ENCODE measurements at places on chromosomes 7 and 10. TPM values are rescaled to one million over a fixed set of nuclear protein-coding genes. Genes with fewer than 3 reads are reported as not detected.

- DNase-seq, result peak; percentile 77
Observed at GRCh38 chr7:99126921-99127553, 16.9 kb downstream of the SMURF1 start.

DNA sequence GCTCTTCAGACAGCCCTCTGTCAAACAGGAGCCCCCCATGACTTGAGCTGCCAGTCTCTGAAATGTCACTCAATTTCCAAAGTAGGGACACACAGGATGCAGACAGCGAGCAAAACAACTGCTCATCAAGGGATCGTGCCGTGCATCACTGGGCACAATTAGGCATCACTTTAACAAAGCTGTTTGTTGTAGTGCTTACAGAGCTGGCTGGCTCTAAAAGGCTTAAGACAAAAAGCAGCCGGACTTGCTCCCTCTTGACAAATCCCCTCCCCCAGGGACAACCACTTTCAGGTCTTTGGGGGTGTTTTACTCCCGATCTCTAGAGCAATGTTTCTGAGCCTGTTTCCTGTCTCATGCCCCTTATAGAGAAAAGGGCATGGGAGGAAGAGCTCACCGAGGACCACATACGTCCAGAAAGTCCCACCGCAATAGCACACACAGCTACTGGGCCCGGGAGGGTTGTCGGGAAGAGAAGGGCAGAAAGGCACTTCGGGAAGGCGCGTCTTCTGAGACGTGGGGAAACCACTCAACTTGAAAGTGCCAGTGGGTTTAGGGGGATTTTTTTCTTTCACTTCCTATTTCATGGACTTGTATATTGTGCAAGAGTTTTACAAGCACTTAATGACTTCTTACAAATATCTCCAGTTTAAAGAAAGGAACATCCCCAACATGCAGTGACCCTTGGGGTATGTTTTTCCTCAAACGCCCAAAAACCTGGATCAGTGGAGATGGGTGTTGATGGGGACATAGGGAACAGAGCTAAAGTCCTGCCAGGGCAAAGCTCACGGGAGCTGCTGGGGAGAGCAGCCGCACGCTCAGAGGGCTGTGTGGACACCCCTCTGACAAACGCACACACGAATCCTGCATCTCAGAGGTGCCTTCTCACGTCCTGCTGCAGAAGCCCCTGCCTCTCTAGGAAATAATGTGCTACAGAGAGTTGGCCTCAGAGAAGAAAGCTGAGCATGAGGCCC, 27.1 kb downstream of the LRRC20 start:
- no peak for DNase-seq

DNA sequence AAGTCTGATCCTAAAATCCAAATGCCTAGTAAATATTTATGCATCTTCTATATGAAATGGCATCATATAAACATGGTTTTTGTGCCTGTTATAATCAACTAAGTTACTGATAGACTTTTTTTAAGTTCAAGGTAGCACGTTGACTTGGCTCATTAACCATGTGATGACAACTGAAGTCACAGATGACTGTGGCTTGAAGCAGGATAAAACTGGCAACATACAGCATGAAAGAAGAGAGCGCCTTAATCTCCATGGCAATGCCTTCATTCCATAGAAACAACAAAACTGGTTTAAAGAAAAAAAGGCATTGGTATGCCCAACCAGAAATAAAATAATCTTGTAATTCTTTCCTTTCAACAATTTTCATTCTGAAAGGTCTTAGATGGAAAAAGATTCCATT, 188.9 kb upstream of the CDK1 start:
- no peak for DNase-seq

- no peak for DNase-seq
Observed at GRCh38 chr10:359093-359492, 223.8 kb downstream of the ZMYND11 start.

GRCh38 chr7:104096683-104097082, 107.2 kb upstream of the RELN start:
- DNase-seq, result peak; percentile 26

GRCh38 chr10:64519427-64519826, 998.2 kb downstream of the REEP3 start:
- DNase-seq, result no peak

CLRN3 gene
- total RNA-seq, result not detected

Measured in fibroblast of the aortic adventitia (primary cell).